ENCODE measurements at places on chromosomes 3 and 15.

- no peak for DNase-seq
These were observed 17.4 kb downstream of the SH3BP5 start for GRCh38 chr3:15315003-15315402.

DNA sequence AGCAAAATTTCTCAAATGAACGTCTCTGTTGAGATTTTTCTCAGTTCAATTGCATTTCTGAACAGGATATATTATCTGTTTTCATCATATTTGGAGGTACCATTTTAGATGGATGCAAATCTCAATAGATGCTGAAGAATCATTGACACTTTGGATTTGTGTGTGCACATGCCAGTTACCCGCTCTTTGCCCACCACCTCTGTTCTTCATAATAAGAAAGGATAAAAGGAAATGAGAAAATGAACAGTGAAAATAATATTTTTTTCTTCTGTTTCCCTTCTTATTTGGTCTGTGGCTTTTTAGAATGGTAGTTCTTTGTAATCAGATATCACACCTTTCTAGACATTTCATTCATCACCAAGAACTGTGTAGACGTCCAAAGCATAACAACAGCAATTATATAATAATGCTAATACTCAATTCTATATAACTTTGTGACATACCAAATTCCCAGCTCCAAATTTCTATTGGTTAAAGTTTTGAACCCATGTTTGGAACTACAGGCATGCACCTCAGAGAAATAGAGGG lies 256.7 kb upstream of the SATB1 start:
- DNase-seq = no peak

DNA sequence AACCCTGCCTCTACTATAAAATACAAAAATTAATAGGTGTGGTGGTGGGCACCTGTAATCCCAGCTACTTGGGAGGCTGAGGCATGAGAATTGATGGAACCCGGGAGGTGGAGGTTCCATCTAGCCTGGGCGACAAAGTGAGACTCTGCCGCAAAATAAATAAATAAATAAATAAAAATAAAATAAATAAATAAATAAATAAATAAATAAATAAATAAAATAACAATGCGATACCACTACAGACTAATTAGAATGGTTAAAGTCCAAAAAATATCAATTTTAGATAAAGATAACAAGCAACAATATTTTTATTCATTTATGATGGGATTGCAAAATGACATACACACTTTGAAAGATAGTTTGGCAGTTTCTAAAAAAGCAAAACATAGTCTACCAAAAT lies 1131.5 kb downstream of the SI start:
- no peak for DNase-seq

- DNase-seq = no peak
These were observed 60.5 kb downstream of the SH3BP5 start for GRCh38 chr3:15271785-15272381.

DNA sequence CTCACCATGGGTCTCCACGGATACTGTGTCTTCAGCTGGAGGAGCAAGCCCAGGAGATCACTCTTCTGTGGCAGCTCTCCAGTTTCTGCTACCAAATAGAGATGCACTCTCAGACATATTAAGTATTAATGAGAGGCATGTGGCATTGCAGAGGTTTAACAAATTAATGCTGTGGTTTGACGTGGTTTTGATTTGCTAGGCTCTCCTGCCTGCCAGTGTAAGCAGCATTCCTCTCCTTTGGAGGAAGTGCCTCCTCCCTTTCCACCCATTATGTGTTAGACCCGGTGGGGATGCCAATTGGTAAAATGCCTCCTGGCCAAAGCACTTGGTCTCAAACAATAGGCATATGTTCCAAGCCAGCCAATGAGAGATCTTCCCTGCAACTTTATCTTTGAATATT lies 124.8 kb downstream of the MYLK start:
- DNase-seq = no peak

DNA sequence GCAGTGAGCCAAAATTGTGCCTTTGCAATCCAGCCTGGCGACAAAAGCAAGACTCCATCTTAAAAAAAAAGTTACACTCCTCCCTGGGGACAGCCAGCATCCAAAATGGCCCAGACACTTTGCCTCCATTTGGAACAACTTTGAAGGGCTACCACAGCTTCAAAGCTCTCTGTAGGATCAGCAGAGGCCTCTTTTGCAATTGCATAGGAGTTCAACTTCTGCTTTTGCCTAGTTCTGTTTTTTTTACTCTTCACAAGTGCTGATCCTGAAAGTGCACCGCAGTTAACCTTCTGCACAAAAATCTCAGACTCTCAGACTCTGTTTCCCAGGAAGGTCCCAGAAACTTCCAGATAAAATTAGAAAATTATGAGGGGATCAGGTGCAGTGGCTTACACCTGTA lies 25.2 kb upstream of the SLC4A7 start:
- DNase-seq = no peak

GRCh38 chr3:116413319-116413718 lies 32.0 kb downstream of the LSAMP start:
- no peak for DNase-seq

DNA sequence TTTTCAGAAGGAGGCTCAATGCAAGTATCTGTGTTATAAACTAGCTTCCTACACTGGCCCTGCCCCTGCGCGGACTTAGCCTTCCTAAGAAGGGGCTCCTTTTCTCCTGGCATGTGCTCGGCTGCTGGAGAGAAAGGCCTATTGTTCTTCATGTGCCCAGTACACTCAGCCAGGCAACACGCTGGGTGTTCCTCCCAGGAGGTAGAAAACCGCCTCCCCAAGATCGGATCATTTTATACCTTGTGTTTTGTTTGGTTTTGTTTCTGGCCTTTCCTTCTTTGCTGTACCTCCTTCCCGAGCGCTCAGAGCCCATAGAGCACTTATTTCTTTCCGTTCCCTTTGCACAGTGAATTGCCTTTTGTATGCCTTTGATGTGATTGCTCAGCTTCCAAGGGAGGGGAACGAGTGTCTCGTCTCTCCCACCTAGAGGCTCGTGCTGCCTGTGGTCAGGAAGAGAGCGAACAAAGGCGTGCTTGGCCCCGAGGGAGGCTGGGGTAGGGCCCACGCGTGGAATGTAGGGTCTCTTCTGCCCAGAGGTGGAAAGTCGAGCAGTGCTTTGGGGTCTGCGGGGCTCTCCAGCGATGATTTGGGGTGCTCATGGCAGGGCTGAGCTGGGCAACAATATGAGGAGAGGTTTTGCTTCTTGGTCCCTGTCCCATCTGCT lies 30.0 kb downstream of the CCNL1 start:
- DNase-seq = no peak

GRCh38 chr15:39180483-39180933 lies 400.4 kb upstream of the THBS1 start:
- DNase-seq = no peak

- no peak for DNase-seq
These were observed 23.4 kb upstream of the PPP4R2 start for GRCh38 chr3:72973031-72973723.

- DNase-seq = no peak
These were observed 674.5 kb upstream of the NECTIN3 start for GRCh38 chr3:110397115-110397514.

DNA sequence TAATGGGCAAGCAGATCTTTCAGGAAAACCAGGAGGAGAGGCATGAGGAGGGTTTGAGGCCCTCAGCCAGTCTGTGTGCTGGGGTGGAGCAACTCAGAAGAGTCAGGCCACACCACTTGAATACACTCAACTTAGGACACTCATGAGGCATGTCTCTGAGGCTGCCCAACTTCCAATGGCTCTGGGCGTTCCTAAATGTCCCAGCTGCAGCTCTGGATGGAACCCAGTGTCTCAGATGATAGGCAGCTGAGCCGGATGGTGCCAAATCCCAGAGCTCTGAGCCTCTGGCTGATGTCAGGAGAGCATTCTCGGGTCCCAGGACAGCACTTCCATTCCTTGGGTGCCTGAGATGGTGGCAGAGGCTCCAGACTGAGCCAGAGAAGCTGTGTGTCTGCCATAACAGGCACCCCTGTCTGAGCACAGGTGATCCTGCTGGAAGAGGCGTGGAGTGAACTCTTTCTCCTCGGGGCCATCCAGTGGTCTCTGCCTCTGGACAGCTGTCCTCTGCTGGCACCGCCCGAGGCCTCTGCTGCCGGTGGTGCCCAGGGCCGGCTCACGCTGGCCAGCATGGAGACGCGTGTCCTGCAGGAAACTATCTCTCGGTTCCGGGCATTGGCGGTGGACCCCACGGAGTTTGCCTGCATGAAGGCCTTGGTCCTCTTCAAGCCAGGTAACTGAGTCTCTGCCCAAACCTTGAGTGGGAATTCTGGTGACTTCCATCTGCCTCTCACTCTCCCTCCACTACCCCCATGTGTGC lies 2.8 kb downstream of the NR2E3 start:
- no peak for DNase-seq

GRCh38 chr3:49984394-49984793 lies 44.4 kb downstream of the RBM6 start:
- no peak for DNase-seq

DNA sequence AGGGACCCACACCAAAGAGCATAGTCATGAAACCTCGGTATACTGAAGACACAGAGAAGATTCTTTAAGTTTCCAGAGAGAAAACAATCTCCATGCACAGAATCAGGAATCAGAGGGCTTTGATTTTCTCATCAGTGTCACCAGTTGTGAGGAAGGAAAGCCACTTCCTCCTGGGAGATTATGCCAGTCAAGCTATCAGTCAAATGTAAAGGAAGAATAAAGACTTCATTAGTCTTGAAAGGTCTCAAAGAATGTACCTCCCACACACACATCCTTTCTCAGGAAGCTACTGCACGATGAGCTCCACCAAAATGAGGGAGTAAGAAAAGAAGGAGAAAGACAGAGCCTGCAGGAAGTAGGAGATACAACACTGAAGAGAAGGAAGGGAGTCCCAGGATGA lies 486.3 kb downstream of the SHQ1 start:
- DNase-seq = no peak

GRCh38 chr15:60540002-60540651 lies 61.2 kb upstream of the ICE2 start:
- DNase-seq = no peak

- DNase-seq = no peak
These were observed 168.4 kb downstream of the MEGF11 start for GRCh38 chr15:66085128-66085527.

GRCh38 chr15:49847423-49848281 lies 226.8 kb downstream of the DTWD1 start:
- no peak for DNase-seq

- DNase-seq = no peak
These were observed at the start of gene PAQR9 for GRCh38 chr3:142963516-142964448. PAQR9 (minus strand) TSS chr3:142963674; CDS start chr3:142963336, 338 bp downstream.

DNA sequence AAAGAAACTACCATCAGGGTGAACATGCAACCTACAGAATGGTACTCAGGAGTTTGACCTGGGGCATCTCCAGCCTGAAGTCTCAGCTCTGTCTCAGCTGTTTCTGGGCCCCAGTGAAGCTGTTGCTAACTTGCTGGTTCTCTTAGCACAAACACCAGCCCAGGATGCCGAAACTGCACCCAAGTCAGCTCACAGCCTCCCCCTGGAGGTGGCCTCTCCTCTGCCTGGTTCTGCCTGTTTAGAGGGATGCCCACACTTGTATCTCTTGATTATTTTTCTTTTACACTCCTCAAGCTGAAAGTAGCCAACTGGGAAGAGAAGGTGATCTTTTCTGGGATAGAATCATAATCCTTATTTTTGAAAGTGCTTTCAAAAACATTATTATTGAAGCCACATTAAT lies 289.0 kb upstream of the RASGRP1 start:
- no peak for DNase-seq

GRCh38 chr3:42773409-42773751 lies 327 bp upstream of the CCDC13 start:
- no peak for DNase-seq

GRCh38 chr3:114446600-114446999 lies 152.8 kb downstream of the TIGIT start:
- no peak for DNase-seq

DNA sequence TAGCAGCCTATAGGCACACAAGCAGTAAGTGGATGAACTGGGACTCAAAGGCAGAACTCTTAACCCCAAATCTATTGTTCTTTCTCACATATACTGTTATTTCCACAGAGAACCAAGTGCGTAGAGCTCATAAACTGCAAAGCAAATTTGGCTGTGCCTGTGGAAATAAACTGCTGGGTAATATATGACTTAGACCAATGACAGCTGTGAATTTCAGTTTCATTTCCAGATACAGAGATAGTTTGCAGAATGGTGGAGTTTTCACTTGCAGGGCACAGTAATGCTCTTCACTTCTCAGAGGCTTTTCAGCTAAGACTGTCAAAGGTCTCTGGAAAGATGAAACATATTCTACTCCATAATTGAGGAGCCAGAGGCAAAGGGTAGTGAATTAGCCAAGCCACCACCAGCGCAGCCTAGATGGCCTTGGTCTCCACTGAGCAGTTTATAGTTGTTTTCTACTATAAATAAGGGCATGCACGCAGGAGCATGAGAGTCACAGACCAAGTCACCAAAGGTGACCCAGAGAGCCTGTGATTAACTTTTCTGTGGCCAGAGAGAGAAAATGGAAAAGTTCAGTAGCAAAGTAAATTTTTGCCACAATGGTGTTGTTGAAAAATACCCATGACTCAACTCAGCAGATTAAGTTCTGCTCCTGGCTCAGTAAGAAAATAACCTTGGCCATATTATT lies 180.7 kb upstream of the GRM7 start:
- DNase-seq = no peak

DNA sequence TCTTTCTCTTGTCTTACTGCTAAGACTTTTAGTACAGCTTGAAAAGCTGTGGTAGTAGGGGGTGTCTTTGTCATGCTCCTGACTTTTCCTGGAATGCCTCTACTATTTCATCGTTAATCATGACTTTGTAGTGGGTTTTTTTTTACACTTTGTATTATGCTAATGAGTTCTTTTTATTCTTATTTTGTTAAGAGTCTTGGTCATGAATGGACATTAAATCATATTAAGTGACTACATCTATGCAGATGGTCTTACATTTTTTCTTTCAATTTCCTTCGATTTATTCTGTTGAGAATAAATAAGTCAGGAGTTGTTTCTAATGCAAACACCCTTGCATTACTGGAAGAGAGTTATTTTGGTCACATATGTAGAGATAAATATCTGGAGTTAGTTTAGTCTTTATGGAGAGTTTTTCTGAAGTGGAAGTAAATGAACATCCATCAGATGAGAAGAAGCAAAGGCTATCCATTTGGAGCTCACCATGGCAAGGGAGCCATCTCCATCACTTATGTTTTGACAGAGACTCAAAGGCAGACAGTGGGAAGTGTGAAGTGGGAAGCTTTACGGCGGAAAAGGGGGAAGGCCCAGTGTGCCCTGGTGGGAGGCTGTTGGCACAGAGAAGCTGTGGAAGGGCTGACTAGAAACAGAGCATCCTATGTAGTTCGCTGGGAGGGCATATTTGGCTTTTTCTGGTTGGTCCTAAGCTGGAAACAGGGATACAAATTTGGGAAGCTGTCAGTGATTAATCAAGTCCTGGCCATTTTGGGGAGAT lies 73.1 kb upstream of the PRR23E start:
- no peak for DNase-seq

- DNase-seq = no peak
These were observed 449.9 kb downstream of the FHIT start for GRCh38 chr3:60801307-60801706.

DNA sequence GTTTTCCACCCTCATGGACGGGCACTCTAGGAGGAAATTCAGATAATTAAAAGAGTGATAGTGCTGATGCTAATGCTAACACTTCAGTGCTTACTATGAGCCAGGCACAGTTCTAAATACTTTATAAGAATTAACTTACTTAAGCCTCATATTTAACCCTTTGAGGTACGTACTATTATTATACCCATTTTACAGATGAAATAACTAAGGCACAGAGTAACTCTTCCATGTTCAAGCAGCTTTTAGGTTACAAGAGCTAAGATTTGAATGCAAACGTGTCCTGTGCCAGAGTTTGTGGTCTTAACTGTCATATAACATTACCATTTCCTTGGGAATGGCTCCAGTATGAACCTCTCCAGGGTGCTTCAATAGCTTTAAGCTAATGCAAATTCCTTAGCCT lies 114.7 kb upstream of the PRR23C start:
- DNase-seq = no peak
